ENCODE measurements at places on chromosomes 5 and 9. TPM values are rescaled to one million over a fixed set of nuclear protein-coding genes. Genes with fewer than 3 reads are reported as not detected.

FAM78A gene
- 79.6 TPM for total RNA-seq

NME5 gene
- total RNA-seq = not detected

DNA sequence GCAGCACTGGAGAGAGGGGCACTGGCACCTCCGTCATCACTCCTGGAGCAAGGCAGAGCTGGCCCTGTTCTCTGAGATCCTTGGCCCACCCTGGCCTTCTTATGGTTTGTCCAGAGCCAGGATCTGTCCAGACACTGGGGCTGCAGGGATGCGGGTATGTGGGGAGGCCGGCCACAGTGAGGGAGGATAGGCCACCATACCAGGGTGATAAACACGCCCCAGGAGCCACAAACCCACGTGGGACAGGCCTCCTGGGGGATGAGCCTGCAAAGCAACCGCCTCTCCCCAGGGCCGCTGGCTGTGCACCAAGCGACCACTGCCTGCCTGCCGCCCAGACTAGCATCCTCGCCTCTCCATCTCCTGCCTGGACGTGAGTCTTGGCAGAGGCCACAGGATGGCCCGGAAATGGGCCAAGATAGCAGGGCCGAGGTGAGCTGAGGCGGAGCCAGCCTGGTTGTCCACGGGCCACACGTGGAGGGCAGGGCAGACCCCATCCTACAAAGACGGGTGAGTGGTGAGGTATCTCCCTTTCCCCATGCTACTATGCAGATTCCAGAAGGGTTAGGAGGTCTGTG lies 4.5 kb downstream of the OBP2A start:
- DNase-seq = no peak

DNA sequence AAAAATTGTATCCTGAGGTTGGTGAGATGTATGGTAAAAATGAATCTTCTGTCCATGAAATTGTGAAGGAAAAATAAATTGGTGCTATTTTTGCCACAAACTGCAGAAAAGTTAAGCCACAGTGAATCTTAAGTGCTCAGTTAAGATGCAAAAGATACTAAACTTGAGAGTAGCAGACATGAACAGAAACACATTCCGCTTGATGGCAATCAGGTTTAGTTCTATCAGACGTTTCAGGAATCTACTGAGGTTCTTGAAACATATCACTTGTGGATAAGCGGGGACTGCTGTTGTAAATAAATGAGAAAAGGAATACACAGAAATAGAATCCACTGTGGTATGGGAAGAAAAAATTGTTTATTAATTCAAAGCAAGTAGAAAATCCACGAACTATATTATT lies 311.2 kb upstream of the PRR16 start:
- no peak for DNase-seq

DNA sequence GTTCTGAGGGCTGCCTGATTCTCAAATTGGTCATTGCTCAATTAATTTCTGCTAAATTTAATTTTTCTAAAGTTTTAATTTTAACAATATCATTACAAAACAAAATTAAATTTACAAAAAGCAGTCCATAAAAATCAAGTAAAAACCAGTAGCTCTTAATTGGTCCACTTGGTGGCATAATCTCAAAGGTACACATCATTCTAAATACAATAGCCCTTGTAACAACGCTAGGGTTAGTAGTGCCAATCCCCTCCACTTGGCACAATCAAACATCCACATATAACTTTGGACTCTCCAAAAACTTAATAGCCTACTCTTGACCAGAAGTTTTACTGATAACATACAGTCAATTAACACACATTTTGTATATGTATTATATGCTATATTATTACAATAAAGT lies 1.9 kb upstream of the NDUFB6 start:
- no peak for DNase-seq

GRCh38 chr9:130880599-130881220 lies 15.9 kb downstream of the QRFP start:
- no peak for DNase-seq

Data from naive thymus-derived CD8-positive, alpha-beta T cell (primary cell).